Dorsolateral prefrontal cortex (tissue), 122 donors: ENCODE measurements at places on chromosomes 1 and 21.

- no peak for DNase-seq
Observed at GRCh38 chr1:7510389-7510931, 260.6 kb upstream of the VAMP3 start.

DNA sequence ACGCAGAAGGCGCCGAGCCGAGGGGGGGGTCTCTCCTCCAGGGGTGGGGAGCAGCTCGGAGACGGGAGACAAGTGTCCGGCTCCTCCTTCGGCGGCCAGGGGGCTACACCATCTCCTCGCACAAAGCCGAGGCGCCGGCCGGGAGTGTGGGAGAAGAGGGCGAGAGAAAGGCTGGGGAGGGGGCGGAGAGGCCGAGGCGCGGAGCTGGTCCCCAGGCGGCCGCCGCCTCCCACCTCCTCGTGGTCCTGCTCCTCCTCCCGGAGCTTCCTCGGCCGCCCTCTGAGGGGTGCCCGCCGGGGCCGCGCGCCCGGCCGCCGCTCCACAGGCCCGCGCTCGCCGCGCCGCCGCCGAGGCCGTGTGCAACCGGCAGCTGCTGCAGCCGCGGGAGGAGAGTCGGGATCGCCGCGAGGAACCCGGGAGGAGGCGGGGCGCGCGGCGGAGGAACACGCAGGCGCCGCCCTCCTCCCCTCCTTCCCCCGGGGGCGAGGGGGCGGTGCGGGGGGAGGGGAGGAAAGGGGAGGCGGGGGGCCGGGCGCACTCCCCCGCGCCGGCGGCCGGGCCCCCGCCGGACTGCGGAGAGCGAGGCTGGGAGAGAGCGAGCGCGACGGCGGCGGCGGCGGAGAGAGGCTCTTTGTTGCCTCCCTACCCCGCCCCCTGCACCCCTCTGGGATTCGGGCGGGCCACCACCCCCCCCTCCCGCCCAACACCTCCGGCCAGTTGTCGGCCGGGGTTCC, at the start of gene ENAH:
ENAH (minus strand) TSS at position 395 of the 734 bp plus-strand sequence. CDS start 433 bp downstream, outside the sequence.
- DNase-seq, result peak; percentile 85

GRCh38 chr1:212229654-212230053, 55.6 kb upstream of the PPP2R5A start:
- no peak for DNase-seq

- DNase-seq, result no peak
Observed at GRCh38 chr1:920010-920409, 3.7 kb upstream of the SAMD11 start.

- peak; percentile 4 for DNase-seq
Observed at GRCh38 chr1:101520302-101520701, 283.5 kb downstream of the S1PR1 start.

DNA sequence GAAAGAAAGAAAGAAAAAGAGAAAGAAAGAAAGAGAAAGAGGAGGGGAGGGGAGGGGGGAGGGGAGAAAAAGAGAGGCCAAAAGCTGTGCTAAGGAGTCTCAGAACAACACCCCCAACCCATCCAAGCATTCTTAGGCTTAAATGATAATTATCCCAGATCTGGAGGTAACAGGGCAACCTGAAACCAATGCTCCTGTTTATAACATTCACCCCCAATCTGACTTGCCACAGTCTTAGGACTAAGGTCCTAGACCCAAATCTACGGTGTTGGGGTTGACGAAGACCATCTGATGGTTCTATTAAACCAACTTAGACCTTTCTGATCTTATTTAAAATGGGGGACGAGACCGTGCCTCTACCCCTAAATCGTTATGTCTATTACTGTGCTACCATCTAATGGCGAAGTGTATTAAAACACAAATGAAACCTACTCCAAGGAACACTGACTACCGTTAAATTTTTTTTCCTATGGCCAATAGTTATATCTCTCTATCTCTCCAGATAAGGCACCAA, 119.3 kb upstream of the CDC42BPA start:
- no peak for DNase-seq
